Activated naive CD4-positive, alpha-beta T cell (primary cell): ENCODE measurements at places on chromosomes 3 and 15.

- DNase-seq = no peak
Observed at GRCh38 chr3:149377408-149378364, at the start of gene TM4SF1. TM4SF1 (minus strand) TSS chr3:149377649; CDS start chr3:149377547, 102 bp downstream.

DNA sequence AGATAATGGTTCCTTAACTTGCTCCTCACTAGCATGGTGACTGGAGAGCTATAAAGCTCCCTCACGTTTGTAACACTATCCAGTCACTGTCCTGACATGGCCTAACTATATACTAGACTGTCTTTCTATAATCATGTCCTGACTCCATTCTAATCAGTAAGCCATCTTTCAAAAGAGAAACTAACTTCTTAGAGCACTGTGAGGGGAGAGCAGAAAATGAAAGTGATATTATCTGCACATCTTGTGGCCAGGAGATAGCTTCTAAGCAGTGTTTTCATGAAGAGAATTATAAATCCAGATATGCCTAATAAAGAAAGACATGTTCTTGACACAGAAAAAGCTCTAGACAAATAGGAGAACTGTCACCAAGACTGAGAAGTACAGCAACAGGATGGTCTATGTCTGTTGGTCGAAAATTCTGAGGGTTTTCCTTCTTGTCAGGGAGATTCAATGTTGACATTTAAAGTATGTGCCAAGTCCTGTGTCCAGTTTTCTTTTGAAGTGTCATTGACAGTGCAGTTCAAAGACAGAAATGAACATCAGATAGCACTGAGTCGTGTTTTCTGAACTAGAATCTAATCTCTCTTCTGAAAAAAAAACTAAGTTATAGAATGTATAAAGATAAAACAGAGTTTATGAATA lies 230.6 kb upstream of the PEX5L start:
- DNase-seq = no peak

GRCh38 chr3:131007782-131008181 lies 18.8 kb downstream of the ASTE1 start:
- no peak for DNase-seq

DNA sequence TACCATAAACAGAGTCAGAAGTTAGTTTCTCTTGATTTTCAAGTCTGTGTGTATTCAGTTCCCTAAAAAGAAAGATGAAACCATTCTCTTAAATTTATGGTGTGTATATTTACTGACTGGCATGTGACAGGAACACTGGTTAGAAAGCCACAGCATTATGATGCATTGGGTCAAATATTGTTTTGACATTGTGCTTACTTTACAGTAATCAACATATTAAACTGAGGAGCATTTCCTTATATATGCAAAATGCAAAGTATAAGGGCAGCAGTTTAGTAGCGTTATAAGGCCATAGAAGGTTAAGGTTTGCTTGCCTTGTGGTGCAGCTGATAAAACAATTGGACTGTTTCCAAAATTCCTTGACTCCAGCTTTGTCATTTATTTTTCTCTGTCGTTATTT lies 72.9 kb downstream of the EPHA3 start:
- no peak for DNase-seq

GRCh38 chr15:45114751-45115085 lies 592 bp downstream of the DUOXA2 start:
- DNase-seq = no peak

- no peak for DNase-seq
Observed at GRCh38 chr3:59426821-59427565, 377.2 kb upstream of the CFAP20DC start.

- DNase-seq = no peak
Observed at GRCh38 chr3:182514236-182514964, 278.9 kb upstream of the ATP11B start.

DNA sequence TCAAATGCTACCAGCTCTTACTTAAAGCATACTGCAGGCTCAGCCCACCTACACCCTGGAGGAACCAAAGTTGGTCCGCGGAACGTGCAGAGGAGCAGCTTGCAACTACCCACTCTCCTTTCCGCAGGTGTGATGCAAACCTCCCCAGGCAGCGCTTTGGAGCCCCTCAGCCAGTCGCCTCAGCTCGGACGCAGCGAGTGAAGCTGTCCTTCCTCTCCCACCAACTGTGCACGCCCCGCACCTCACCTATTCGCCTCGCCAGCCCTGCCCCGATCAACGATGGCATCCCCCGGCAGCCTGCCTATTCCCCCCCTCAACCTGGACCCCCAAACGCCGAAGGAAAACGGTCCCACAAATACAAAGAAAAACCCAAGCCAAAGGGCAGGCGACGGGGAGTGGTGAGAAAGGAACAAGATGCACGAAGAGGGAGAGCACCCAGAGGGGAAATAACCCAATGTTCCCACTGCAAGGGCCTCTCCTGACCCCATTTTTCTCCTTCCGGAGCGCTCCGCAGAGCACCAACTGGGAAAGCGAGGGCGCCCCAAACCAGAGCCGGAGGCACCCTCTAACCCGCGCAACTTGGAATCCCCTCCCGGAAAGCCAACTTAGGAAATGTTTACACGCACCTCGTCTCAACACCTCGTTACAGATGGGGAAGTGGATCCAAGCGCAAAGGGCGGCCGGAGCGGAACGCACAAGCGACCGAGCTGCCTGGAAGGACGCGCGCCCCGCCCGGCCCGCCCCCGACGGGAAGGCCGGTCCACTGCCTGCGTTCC lies 665 bp downstream of the GLB1 start:
- DNase-seq = no peak

- no peak for DNase-seq
Observed at GRCh38 chr15:64461721-64462162, 1.4 kb downstream of the ZNF609 start.

DNA sequence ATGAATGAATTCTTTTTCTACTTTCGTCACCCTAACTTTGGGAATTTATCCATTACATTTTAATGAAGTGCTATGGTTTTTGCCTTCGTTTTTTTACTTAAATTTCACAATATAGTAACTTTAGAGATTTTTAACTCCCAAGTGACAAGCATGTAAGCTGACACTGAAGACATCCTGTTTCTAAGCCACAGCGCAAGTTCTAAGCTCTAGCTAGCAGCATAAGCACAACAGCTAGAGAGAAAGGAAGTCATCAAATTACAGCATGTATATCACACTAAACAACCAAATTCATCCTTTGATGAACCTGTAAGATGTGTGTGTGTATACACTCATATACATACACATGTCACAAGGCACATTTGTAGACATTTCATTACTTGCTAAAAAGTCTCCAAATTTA lies 119.3 kb downstream of the P3H2 start:
- no peak for DNase-seq

DNA sequence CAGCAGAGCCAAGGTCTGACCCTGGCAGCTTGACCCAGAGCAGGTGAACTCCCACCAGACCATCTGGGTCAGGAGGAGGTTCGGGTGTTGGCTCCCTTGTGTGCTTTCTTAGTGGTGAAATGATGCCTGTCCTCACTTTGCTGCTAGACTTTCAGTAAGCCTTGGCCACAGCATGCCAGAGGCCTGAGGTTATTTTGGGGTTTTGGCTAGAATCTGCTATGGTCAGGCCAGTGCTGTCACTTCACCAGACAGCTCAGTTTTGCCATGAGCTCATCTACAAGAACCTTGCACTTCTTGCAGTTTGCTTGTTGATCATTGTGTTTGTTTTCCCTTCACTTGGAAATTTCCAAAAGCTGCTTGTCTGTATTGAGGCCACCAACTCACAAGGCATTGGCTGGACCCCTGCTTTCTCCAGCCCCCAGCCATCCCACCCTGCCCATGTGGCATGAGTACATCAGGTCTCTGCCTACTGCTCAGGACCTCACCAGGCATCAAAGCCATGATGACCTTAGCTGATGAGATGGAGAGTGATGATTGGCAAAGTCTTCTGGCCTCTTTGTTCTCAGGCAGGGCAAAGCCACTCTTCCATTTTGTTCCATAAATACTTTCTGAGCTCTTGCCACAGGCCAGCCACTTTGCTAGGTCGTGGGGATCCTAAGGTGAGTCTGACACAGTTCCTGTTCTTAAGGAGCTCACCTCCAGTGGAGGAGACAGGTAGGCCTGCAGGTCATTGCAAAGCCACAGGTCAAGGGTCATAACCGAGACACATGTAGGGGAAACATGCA lies 122.6 kb downstream of the ARNT2 start:
- no peak for DNase-seq

GRCh38 chr15:65877749-65878148 lies 8.5 kb downstream of the RAB11A start:
- no peak for DNase-seq

- no peak for DNase-seq
Observed at GRCh38 chr3:177615015-177615414, 417.7 kb upstream of the TBL1XR1 start.

DNA sequence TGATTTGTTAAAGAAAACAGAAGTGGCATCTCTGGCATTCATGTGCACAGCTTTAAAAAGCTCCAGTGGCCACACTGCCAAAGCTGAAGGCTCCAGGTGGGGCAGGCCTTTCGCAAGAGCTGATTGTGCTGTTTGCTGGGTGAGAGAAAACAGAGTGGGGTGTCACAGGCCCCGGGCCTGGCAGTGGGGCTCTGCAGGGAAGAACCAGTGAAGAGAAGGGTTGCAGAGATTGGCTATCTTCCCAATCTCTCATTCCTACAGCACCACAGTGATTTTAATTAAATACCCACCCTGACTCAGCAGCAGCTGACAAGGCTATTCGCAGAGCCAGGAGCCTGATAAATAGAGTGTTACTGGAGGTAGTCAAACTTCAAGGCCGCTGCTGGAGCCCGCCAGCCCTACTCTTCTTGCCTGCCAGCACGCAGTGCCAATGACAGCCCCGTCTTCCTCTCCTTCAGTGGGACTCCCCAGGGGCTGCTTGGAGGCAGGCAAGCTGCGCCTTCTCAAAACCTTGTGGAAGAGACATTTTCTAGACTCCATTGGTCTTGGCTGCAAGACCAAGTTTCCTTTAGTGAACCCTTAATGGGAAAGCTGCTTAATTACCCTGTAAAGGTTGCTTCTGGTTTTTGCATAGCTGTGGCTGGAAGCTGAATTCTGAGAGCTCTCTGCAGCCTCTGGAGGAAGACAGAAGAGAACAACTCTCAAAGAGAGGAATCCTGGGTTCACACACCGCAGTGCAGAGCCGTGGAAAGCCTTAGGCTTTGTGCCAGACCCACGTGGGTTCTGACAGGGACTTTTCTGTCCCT lies 225.8 kb upstream of the SLCO3A1 start:
- DNase-seq = no peak

GRCh38 chr3:31407665-31408064 lies 125.1 kb upstream of the STT3B start:
- DNase-seq = no peak

GRCh38 chr3:136632625-136633081 lies 119.5 kb downstream of the STAG1 start:
- DNase-seq = no peak

- DNase-seq = no peak
Observed at GRCh38 chr3:130509008-130509407, 8.0 kb upstream of the COL6A6 start.

- DNase-seq = no peak
Observed at GRCh38 chr15:55766676-55767075, 23.7 kb upstream of the PRTG start.

GRCh38 chr3:128825117-128825725 lies 54.2 kb upstream of the ACAD9 start:
- no peak for DNase-seq

- DNase-seq = no peak
Observed at GRCh38 chr3:72368331-72368975, 479.8 kb downstream of the SHQ1 start.

DNA sequence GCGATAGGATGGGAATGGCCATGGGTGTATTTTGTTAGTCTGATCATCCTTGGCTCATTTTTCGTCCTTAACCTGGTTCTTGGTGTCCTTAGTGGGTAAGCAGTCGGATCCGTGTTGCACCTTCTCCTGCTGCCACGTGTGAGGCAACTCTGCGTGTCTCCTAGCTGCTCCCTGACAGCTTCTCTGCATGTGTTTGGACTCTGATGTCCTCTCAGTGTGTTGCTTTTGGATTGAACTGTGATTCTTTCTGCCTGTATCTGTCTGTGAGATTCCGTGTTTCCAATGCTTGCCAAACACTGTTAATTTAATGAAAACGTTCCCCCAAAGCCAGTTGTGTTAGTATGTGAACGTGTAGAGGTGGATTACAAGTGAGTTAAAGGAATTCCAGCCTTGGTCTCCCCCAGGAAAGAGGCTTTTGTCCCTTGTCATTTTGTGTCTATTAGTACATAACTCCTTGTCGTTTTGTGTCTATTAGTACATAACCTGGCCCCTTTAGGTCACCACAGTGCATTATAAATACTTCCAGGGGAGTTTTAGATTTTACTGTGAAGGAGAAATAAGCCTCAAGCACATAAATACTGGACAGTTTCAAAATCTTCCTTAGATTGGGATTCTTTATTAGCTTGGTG lies 172.4 kb downstream of the CHDH start:
- DNase-seq = no peak

DNA sequence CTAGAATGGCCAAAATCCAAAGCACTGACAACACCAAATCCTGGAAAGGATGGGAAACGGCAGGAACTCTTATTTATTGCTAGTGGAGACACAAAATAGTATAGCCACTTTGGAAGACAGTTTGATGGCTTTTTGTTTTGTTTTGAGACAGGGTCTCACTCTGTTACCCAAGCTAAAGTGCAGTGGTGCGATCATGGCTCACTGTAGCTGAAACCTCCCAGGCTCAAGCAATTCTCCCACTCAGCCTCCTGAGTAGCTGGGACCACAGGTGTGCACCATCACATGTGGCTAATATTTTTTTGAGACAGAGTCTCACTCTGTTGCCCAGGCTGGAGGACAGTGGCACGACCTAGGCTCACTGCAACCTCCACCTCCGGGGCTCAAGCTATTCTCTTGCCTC lies 27.3 kb upstream of the GPR160 start:
- no peak for DNase-seq

DNA sequence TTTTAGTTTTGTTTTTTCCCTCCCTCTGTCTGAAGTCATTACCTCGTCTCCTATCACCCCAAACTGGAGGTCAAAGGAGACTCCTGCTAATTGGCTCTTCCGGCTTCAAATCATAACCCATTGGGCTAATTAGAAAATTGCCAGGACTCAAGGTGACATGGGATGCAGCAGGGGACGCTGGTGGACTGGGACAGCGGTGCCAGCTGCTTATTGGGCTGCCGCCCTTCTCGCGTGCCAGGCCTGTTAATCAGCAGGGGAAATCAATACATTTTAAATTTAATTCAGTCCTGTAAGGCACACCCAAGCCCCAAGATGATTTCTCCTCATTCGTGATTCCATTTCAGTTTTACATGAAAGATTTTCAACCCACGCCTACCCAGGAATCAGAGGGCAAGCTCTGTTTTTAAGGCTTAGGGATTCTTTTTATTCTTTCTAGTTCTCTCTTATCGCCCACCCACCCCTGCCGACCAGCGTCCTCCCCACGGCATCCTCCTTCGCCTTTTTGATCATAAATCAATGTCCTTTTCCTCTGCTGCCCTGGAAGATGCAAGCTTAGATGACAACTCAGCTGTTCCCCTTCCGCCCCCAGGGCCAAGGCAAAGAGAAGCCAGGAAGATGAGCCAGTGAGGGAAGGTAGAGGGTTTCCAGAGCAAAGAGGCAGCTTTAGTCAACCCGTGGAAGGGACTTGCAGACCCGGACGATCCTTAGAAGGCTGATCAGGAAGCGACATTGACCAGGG lies 329.6 kb downstream of the UACA start:
- DNase-seq = no peak
